ENCODE measurements at places on chromosomes 3 and 15.

DNA sequence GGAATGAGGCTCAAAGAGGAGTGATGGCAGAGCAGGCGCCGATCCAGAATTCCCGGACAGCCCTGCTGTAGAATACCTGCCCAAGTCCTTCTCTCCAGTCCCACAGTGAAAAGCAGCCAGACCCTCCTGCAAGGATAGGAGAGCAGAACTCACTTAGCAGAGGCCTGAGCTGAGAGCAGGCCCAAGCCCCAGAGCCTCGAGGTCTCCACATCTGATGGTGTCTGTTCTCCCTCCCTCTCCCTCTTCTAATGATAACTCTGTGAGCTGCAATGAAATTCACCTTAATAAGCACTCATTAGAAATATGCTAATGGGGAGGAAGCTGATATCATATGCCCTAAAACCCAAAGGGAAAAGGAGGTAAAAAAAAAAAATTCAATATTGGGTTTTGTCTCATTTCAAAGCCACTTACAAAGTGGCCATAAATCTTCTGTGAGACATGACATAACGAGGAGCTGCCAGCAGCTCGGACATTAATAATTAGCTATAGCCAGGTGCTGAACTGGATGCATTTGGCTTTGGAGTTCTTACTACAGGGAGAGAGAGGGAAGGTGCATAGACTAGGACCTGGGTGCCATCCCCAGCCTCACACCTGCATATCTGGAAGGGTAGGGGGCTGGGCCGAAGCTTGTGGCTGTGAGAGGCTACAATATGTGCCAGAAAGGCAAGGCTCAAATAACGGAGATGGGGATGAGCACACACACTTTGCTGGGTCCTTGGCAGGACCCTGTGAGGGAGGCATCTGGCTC lies 108.4 kb downstream of the MEGF11 start:
- DNase-seq, result no peak

DNA sequence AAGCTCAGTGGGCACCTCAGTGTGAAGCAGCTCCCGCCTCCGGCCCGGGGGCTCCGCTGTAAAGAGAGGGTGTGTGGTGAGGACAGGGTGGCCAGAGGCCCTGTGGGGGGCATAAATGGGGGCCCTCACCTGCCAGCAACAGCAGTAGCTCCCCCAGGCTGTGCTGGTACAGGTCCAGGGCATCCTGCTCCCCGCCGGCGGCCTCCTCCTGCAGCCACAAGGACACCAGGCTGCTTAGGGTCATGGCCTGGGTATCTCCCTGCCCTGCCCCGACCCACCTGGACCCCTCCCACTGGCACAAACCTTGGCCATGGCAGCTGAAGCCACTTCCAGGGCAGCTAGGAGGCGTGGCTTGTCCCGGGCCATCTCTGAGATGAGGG lies 4.8 kb downstream of the ULK3 start:
- no peak for DNase-seq

- no peak for DNase-seq
Observed at GRCh38 chr3:129996073-129996472, 21.6 kb downstream of the TRH start.

- DNase-seq, result no peak
Observed at GRCh38 chr15:70856177-70856883, 2.4 kb upstream of the LARP6 start.

DNA sequence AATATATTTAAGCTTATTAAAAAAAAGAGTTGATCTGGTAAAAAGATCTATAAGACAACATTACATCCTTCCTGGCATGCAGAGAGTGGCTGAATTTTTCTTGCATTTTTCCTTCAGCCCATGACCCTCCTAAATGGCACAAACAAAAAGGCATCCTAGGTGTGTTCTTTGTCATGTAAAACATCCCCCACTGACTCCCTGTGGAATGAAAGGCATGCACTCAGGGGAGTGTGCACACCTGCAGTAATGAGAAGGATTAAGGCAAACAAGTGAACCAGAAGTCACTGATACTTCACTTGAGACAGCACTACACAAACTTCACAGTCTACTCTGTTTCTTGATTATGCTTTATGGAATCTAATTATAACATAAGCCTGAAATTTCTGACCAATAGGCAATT lies 195.0 kb downstream of the RBMS3 start:
- no peak for DNase-seq

Measured in skeletal muscle cell (primary cell).